ENCODE measurements at places on chromosomes 5 and 9. TPM values are rescaled to one million over a fixed set of nuclear protein-coding genes. Genes with fewer than 3 reads are reported as not detected.

Gene CSF2
- total RNA-seq: not detected

DNA sequence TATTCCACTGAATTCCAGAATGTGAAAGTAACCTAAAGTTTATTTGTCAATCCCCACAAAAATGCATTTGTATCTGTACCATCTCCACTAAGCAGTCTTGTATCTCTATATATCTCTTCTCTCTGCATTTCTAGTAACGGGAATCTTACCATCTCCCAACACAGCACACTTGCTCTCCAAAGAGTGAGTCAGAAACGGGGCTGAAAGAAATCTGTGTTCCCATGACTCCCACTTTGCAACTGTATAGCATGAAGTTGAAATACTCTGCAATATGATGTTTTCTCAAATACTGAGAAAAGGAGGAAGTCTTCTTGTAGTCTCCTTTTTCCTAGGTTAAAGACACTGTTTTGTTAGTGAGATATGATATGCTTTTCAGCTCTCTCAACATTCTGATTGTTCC is 848.8 kb upstream of the ACO1 start:
- H3K4me3 ChIP-seq: no peak overlapping the region
- no peaks in the 10 kb centered on the region for H3K4me1 ChIP-seq
- no peak for DNase-seq

DNA sequence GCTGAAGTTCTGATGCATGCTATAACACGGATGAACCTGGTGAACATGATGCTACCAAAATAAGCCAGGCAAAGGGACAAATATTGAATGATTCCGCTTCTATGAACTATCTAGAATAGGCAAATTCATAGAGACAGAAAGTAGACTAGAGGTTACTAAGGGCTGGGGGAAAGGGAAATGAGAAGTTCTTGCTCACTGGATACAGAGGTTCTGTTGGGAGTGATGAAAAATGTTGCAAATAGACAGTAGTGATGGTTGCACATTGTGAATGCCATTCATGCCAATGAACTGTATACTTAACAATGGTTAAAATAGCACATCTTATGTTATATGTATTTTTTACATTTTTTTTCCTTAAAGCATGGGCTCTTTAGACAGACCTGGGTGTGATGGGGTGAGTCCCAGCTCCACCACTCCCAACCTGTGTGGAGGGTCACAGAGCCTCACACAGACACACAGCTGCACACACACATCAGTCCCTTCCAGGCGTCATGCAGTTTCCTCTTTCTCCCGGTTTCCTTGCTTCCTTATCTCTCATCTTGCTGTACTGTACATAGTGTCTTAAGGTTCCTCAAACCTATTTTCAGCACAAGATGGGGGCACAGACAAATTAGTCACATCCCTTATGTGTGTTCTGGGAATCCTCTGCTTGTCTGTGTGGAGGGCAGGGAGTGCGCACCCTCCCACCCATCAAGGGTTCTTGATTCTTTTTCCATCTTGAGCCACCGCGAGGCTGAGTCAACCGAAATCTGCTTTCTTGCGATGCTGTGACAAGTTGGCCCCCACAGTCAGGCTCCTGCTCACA is 192.9 kb downstream of the CRB2 start:
- H3K27ac ChIP-seq: no peak overlapping the region
- peak; percentile 29 for DNase-seq
- no peak overlapping the region for H3K4me3 ChIP-seq
- no peaks in the 10 kb centered on the region for H3K27me3 ChIP-seq
- H3K36me3 ChIP-seq: no peaks in the 10 kb centered on the region

DNA sequence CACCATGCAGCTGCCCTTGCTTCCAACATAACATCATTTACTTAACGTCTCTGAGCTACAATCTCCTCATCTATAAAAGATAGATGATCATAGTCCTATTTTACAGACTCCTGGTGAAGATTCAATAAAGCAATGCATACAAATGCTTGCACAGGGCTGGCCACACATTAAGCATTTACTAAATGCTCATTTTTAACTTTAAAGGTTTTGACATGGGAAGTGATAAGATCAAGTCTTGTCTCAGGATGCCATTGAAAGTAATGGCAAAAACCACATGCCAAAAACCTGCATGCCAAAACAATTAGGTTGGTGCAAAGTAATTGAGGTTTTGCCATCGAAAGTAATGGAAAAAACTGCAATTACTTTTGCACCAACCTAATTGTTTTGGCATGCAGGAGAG is 181.2 kb upstream of the ADRA1B start:
- H3K4me1 ChIP-seq: no peaks in the 10 kb centered on the region
- H3K27me3 ChIP-seq: no peaks in the 10 kb centered on the region
- H3K27ac ChIP-seq: no peak overlapping the region
- DNase-seq: no peak
- H3K4me3 ChIP-seq: no peak overlapping the region

DNA sequence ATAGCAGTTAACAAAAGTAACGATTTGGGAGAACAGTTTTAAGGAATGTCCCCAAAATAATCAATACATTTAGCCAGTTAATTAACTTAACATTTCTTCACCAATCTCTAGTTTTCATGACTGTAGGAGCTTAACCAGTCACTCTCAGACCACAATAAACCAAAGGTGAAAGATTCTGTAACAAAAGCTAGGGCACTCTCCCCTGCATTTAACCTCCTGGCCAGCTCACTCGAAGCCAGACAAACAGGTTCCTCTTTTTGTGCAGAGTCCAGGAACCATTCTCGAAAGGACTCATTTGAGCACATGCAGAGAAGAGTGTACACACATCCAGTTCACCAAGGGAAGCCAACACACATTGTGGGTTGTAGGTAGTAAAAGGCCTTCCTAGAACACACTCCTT is 6.5 kb downstream of the IL7R start:
- H3K4me1 ChIP-seq: no peaks in the 10 kb centered on the region
- H3K4me3 ChIP-seq: peak overlapping the region; percentile 1
- no peak overlapping the region for H3K27ac ChIP-seq
- H3K36me3 ChIP-seq: peaks cover 14% of the 10 kb centered on the region
- DNase-seq: no peak
- H3K27me3 ChIP-seq: no peaks in the 10 kb centered on the region

- H3K27ac ChIP-seq: no peak overlapping the region
- peak overlapping the region; percentile 37 for H3K4me3 ChIP-seq
- DNase-seq: peak; percentile 45
- H3K36me3 ChIP-seq: no peaks in the 10 kb centered on the region
- H3K27me3 ChIP-seq: no peaks in the 10 kb centered on the region
- no peaks in the 10 kb centered on the region for H3K4me1 ChIP-seq
Measured at GRCh38 chr9:89234205-89235067, 55.8 kb upstream of the SHC3 start.

- no peak overlapping the region for H3K4me3 ChIP-seq
- H3K27ac ChIP-seq: no peak overlapping the region
- no peaks in the 10 kb centered on the region for H3K36me3 ChIP-seq
- H3K27me3 ChIP-seq: no peaks in the 10 kb centered on the region
- H3K4me1 ChIP-seq: no peaks in the 10 kb centered on the region
- DNase-seq: no peak
Measured at GRCh38 chr5:38182991-38183390, 75.4 kb upstream of the EGFLAM start.

DNA sequence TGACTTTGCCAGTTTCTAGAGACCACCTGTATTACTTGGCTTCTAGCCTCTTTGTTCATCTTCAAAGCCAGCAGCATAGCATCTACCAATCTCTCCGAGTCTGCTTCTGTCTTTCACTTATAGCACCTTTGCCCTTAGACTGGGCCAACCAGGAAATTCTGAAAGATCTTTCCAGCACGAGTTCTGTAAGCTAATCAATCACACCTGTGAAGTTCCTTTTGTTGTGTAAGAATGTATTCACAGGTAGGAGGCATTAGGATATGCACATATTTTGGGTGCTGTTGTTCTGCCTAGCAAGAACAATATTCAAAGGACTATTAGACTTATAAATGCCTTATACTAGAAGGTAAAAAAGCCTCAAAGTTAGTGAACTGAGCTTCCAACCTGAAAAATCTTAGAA is 232.1 kb downstream of the CDH12 start:
- no peak for DNase-seq
- H3K27me3 ChIP-seq: no peaks in the 10 kb centered on the region
- H3K4me1 ChIP-seq: no peaks in the 10 kb centered on the region
- H3K27ac ChIP-seq: no peak overlapping the region
- no peaks in the 10 kb centered on the region for H3K36me3 ChIP-seq

- H3K27me3 ChIP-seq: no peaks in the 10 kb centered on the region
- peaks cover 65% of the 10 kb centered on the region for H3K36me3 ChIP-seq
- DNase-seq: no peak
- H3K4me1 ChIP-seq: no peaks in the 10 kb centered on the region
- H3K4me3 ChIP-seq: no peak overlapping the region
- H3K27ac ChIP-seq: no peak overlapping the region
Measured at GRCh38 chr5:112795342-112795741, 57.7 kb downstream of the APC start.

DNA sequence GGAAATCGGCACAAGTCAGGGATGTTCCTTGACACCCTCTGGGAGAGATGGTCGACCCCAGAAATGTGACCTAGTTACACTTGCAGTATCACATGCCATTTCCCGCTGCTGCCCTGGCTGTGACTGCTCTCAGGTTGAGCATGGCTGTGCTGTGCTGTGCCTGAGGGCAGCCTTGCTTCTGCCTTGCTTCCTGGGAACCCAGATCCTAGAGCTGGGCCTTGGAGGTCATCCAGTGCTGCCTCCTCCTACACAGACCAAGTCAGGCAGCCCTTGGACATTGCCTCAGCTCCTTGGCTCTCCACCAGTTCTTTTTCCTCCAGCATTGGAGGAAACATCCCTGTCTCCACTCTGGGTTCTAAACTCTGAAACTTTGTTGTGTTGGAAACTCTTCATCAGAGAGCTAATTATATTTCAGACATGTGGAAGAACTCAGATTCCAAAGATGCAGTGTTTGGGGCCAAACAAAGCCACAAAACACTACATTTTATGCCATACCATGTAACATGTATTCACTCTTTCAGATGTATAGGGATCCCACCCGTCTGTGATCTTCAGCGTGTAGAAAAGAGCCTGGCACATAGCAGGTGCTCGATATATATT is 6.1 kb downstream of the MAMDC2 start:
- H3K27ac ChIP-seq: peak overlapping the region; percentile 52
- H3K4me1 ChIP-seq: peaks cover 39% of the 10 kb centered on the region
- DNase-seq: no peak
- no peaks in the 10 kb centered on the region for H3K27me3 ChIP-seq
- H3K36me3 ChIP-seq: no peaks in the 10 kb centered on the region

Gene PLEKHG4B
- 2.6 TPM for total RNA-seq

- no peak overlapping the region for H3K4me3 ChIP-seq
- H3K27me3 ChIP-seq: no peaks in the 10 kb centered on the region
- H3K36me3 ChIP-seq: no peaks in the 10 kb centered on the region
- no peak for DNase-seq
- no peak overlapping the region for H3K27ac ChIP-seq
- H3K4me1 ChIP-seq: peaks cover 2% of the 10 kb centered on the region
Measured at GRCh38 chr9:35965011-35965410, 7.1 kb upstream of the OR2S2 start.

All from upper lobe of left lung (tissue), 6 donors.